Effector CD8-positive, alpha-beta T cell (primary cell): ENCODE measurements at places on chromosomes 6 and 20.

GRCh38 chr6:149854532-149854931, 9.6 kb downstream of the LRP11 start:
- no peak for DNase-seq

DNA sequence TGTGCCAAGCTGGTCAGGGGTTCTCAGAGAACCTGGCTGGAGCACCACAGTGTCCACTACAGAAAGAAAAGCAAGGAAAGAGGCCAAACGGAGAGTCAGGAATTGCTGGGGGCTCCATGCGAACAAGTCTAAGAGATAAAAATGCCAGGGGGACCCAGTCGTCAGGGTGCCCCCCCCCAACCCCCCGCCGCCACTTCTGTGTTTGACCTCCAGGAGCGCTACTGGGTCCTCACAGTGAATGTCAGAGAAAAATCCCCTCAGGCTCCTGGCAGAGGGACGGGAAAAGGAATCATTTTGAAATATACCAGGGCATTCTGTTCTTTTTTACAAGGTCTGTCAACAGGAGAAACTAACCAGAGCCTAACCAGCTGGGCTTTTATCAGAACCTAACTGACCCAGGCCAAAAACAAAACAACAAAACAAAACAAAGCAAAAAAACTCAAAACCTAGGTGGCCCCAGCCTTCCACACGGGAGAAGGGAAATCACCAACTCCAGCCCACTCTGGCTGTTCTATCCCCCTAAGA, 17.9 kb upstream of the NELFCD start:
- no peak for DNase-seq

- DNase-seq = no peak
These were observed 33.9 kb upstream of the PTPRK start for GRCh38 chr6:128554302-128554701.

GRCh38 chr20:50041246-50041873, 58.6 kb downstream of the SNAI1 start:
- no peak for DNase-seq

DNA sequence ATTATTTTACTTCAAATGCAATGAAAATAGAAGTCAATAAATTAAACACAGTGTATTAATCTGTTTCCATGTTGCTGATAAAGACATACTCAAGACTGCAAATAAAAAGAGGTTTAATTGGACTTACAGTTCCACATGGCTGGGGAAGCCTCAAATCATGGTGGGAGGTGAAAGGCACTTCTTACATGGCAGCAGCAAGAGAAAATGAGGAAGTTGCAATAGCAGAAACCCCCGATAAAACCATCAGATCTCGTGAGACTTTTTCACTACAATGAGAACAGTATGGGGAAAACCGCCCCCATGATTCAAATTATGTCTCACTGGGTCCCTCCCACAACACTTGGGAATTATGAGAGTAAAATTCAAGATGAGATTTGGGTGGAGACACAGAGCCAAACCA, 82.2 kb downstream of the GPR63 start:
- DNase-seq = no peak

DNA sequence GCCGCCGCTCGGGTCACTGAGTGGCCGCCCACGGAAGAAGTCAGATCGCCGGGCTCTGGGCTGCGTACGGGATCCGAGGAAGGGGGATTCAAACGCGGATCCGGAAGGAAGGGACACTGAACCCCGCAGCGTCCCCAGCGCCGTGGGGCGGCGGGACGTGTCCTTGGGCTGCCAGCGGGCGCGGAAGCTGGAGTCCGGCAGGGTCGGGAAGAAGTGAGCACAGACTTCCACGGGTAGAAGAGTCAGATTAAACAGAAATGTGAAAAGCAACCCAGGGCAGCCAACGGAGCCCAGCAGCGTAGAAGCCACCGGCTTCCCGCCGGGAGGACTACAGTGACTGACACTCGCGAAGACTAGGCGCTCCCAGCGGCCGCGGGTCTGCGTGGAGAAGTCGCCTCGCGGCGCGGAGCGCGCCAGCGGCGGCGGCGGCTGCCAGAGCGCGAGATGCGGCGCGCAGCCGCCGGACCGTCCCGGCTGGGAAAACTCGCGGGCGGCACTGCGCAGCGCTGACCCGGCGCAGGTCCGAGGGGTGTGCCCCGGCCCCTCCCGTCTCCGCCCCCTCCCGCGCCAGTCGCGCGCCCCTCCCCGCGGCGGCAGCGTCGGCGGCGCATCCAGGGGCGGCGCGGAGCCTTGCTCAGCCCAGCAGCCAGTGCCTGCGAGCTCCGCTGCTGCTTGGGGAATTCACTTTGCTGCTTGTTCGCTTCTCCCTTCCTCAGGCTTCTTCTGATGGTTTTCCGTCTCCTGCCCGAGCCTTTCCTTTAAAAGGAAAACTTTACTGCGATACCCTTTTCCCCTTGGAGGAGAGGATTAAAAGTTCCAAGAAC, at the start of gene SAMD5:
Gene SAMD5, plus strand, starts transcription at position 649 of the 824 bp plus-strand sequence. CDS start 239 bp downstream, outside the sequence.
- no peak for DNase-seq

DNA sequence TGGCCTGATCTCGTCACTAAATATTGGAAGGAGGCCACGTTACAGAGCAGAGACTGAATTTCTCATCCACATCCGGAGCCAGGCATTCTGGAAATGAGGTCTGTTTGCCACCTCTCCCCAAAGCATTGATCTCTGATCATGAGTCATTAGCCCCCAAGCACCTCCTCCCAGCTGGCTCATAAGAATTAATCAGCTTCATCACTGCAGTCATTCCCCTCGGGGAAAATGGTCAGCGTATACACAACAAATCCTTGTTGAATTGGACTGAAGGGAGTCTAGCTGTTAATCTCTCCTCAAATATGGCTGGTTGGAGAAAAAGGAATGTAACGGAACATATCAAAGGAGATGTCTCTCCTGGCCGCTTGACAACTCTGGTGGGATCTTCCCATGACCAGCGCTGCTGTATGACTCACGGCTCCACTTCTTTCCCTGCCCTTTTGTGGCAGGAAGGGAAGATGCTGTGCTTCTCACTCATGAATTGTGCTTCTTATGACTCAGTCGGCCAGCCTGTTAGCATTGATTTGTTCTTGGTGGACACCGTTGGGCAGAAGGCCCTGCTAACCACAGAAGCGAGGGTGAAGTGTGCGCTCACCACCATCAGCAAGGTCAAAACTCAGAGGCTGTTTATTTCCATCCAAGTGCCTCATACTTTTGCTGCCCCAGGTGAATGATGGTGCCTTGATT, 76.7 kb downstream of the RNF182 start:
- no peak for DNase-seq
